ENCODE measurements at places on chromosomes 12 and 14.

- DNase-seq: no peak
Observed at GRCh38 chr12:70042675-70043074, 200.6 kb upstream of the CNOT2 start.

- DNase-seq: no peak
Observed at GRCh38 chr12:118830296-118830695, 151.0 kb upstream of the SRRM4 start.

DNA sequence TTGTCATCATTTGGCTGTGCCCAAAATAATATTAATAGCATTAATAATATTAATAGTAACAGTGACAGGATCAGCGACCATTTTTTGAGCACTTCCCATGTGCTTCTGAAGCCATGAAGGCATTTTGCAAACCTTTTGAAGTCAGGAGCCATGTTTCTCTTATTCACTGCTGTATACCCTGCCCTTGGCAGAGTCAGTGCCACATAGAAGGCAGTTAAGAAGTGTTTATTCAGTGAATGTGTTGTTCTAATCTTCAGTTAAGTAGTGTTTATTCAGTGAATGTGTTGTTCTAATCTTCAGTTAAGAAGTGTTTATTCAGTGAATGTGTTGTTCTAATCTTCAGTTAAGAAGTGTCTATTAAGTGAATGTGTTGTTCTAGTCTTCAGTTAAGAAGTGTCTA lies 319.7 kb upstream of the NAV3 start:
- no peak for DNase-seq

DNA sequence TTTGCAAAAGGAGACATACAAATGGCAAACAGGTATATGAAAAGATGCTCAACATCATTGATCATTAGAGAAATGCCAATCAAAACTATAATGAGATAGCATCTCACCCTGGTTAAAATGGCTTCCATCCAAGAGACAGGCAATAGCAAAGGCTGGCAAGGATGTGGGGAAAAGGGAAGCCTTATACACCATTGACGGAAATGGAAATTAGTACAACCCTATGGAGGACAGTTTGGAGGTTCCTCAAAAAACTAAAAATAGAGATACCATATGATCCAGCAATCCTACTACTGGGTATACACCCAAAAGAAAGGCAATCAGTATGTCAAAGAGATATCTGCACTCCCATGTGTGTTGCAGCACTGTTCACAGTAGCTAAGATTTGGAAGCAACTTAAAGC lies 17.3 kb upstream of the CKAP4 start:
- peak; percentile 45 for DNase-seq

DNA sequence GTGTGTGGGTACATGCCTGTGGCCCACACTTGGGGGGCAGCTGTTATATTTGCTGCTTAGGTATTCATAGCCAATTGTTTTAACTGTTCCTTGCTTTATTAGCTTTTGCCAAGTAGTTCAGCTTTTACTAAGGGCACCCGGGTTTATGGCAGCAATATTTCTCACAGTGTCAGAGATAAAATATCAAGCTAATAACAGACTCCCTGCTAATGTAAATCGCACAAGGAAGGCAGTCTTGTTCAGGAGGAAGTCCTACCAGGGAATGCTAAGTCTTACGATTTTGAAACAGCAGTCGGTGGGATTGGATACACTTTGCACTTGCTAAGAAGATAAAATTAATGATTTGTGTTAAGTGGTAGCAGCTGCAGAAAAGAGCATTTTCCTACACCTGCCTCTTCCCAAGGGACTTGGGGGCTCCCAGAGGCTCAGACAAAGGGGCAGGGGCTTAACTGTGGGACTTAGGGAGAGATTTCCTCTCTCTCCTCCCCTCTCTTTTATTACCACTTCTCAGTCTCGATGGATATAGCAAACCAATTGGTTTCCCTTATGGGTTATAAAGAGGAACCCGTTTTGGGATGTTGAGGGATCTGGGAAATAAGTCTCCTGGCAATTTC lies 175.1 kb downstream of the NRXN3 start:
- no peak for DNase-seq

DNA sequence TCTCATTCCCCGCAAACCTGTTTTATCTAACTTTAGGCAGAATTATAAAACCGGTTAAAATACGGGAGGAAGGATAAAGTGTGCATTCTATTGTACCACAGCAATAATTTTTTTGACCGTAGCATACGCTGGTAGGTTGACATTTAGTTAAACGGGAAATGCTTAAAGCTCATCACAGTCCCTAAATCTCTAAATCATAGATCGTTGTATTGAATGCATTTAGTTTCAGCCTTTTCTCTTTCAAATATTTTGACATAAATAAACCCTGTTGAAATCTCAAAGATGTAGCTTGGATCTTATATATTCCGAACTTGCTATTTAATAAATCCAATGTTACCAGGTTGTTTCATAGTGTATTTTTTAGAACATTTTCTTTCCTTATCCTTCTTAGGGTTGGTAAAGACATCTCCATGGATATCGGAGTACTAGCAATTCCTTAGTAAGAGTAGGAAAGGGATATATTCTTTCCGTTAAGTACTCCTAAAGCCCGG lies 798 bp downstream of the CLEC2B start:
- peak; percentile 46 for DNase-seq

GRCh38 chr12:64991121-64991611 lies 129.9 kb downstream of the WIF1 start:
- DNase-seq: no peak

GRCh38 chr14:103408491-103409155 lies 23.4 kb downstream of the MARK3 start:
- DNase-seq: no peak

- DNase-seq: peak; percentile 16
Observed at GRCh38 chr14:106831322-106831720, 1304.9 kb downstream of the TMEM121 start.

DNA sequence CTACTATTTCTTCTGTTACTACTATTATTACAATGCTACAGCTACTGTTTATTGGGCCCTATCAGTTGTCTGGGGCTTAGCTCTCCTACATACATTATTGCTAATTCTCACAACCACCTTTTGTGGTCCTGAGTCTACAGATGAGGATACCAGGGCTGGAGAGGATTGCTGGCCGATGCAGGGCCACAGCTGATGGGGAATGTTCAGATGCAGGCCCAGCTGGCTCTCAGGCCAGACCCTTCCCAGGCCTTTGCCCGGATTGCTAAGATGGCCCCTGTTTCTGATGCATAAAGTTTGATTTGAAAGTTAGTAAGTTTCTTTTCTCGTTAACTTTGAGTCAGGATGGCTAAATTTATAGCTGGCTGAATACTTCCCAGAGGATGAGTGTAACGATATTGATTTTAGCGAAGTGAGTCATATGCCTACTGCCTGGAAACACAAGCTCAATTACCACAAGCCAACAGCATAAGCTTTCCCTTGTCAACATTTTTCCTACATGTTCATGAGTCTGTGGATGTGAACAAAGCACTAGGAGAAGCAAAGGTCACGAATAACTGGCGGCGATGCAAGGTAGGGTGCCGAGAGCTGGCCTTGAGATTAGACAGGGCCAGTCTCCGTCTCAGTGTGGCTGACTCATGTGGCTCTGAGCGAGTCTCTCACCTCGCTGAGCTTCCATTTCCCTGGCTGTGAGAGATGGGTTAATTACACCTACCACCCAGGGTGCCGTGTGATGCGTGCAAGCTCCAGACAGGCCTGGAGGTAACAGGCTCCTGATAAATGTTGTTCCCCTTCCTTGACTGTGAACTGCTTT lies 111.0 kb downstream of the BEGAIN start:
- no peak for DNase-seq

DNA sequence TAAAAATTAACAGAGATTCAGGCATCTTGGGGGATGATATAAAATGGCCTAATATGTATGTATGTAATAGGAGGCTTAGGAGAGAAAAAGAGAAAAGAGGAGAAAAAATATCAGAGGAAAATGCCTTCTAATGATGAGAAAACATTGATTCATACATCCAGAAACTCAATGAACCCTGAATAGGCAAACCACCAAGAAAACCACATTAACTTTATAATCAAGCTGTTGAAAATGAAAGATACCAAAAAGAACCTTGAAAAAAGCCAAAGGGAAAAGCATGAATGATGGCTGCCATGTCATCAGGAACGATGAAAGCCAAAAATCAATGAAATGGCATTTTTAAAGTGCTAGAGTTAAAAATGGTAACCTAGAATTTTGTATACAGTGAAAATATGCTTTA lies 180.2 kb downstream of the EPS8 start:
- no peak for DNase-seq

- no peak for DNase-seq
Observed at GRCh38 chr14:78245238-78245637, 75.1 kb downstream of the NRXN3 start.
